ENCODE measurements at places on chromosomes 1 and 21.

- H3K27me3 ChIP-seq, result no peaks in the 10 kb centered on the region
- no peak overlapping the region for H3K4me3 ChIP-seq
- no peaks in the 10 kb centered on the region for H3K4me1 ChIP-seq
- DNase-seq, result no peak
Observed at GRCh38 chr21:44437696-44438431, 17.4 kb upstream of the LRRC3 start.

DNA sequence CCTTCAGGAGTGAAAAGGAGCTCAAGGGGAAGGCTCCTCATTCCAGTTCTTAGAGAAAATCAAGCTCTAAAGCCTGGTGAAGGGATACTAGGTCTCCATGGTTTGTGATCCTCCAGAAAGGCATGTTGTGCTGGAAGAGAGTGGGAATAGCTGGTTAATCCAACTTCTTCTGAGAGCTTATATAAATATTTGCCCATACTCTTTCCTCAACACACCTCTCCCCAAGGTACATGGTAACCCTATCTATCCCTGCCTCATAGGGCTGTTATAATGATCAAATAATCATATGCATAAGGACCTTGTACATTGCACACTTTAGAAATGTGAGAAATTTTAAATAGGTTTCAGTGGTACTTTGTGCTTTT is 14.6 kb downstream of the XKR8 start:
- no peaks in the 10 kb centered on the region for H3K36me3 ChIP-seq
- no peak for DNase-seq
- H3K4me3 ChIP-seq, result no peak overlapping the region
- no peak overlapping the region for H3K27ac ChIP-seq
- no peaks in the 10 kb centered on the region for H3K4me1 ChIP-seq
- no peaks in the 10 kb centered on the region for H3K27me3 ChIP-seq

DNA sequence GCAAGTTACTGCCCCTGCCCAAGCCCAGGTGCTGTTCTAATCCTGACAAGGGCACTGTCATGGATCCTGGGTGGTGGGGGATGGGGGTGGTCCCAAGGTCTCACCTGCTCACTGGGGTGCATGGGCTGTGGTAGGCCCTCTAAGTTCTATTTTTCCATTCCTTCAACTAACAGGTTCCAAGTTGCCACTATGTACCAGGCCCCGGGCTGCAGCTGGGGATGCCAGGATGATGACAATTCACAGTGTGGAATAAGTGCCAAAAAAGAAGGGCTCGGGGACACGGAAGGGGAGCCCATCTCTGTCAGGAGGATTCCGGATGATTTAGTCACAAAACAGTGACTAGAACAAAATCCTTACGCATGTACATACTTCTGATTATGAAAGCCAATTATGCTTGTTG is 76.0 kb downstream of the STUM start:
- H3K4me1 ChIP-seq, result peaks cover 18% of the 10 kb centered on the region
- no peak overlapping the region for H3K27ac ChIP-seq
- no peak overlapping the region for H3K4me3 ChIP-seq
- H3K27me3 ChIP-seq, result no peaks in the 10 kb centered on the region
- H3K36me3 ChIP-seq, result no peaks in the 10 kb centered on the region

GRCh38 chr1:14413819-14414490 is 184.5 kb upstream of the KAZN start:
- no peak overlapping the region for H3K27ac ChIP-seq
- H3K36me3 ChIP-seq, result no peaks in the 10 kb centered on the region
- H3K4me3 ChIP-seq, result no peak overlapping the region
- H3K4me1 ChIP-seq, result no peaks in the 10 kb centered on the region
- H3K27me3 ChIP-seq, result no peaks in the 10 kb centered on the region
- no peak for DNase-seq

DNA sequence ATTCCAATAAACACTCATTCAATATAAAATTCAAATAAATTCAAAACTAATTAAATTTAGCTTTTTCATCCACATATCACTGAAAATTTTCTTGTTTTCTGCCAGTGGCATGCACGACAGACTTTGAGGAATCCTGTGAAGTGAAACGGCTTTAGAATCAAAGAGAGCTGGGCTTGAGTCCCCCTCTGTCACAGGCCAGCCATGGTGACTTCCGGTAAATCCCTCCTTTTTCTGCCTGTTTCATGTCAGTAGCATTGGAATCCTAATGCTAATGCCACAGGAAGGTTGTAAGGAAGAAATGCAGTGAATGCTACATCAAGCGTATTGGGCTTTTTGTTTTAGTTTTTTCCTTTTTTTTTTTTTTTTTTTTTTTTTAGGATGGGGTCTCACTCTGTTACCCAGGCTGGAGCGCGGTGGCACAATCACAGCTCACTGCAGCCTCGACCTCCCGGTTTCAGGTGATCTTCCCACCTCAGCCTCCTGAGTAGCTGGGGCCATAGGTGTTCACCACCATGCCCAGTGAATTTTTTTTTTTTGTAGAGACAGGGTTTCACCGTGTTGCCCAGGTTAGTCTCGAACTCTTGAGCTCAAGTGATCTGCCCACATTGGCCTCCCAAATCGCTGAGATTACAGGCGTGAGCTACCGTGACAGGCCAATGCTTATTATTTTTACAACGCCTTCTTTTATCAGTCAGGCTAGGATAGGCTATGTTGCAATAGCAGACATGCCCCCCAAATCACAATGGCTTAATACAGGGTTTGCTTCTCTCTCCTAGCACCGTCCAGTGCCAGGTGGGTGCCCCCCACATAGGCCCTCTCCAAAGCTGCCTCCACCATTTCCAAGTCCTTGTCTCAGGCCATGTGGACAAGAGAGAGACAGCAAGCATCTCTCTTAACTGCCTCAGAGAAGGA is 3.6 kb upstream of the MATN1 start:
- no peak overlapping the region for H3K27ac ChIP-seq
- DNase-seq, result no peak
- no peaks in the 10 kb centered on the region for H3K36me3 ChIP-seq
- no peaks in the 10 kb centered on the region for H3K27me3 ChIP-seq
- H3K4me1 ChIP-seq, result peaks cover 42% of the 10 kb centered on the region

DNA sequence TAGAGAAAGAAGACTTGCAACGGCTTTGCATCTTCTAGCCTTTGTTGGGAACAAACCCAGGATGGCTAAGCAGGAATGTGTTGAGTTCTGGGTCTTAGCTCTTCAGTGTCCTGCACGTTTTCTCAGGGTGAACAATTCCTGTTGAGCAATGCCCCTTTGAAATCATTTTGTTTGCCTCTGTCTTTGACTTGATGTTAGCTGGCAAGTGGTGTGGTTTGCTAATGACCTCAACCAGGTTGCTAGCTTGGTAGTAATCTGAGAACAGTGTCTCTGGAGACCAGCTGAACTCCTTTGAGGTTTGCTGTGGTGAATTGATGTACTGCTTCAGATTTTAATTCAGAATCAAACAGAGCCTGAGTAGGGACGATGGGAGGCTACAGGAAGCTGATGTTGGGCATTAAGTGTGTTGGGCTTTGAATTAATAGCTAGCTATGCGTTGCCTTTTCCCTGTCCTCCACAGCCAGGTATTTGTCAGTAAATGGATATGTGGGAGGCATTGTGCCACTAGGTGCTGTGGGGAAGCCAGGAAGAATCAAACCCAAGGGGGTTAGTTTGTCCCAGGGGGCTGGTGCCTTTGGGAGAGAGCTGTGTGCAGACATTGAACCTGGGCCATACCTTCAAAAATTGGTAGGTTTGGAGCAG is 23.3 kb upstream of the SRSF10 start:
- no peaks in the 10 kb centered on the region for H3K4me1 ChIP-seq
- H3K27ac ChIP-seq, result no peak overlapping the region
- H3K36me3 ChIP-seq, result no peaks in the 10 kb centered on the region
- no peak overlapping the region for H3K4me3 ChIP-seq

DNA sequence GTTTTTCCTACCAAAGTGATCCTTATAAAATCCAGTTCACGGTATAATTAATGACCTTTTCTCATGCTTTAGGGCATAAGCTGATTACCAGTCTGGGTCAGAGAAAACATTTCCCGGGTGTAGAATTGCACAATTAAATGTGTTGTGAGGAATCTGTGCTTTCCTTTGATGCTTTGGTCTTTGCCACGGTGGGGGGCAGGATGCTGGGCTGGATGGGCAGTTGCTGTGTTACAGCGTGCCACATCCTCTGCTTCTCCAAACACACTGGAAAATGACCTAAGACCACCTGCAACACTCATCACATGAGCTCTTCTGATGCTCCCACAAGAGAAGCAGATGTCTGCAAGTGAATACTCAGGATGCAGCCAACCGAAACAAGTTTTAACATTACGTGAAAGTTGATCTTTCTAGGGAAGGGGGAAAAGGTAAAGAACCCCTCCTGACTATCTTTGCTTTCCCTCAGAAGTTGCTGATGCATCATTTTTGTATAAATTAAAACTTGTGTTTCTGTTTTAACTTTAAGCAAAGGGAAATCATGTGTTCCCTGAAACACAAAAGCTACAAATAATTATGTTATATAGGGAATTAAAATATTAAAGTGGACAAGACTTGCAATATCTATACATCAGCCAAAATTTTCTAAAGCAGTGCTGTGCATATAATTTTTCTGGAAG is 515.3 kb upstream of the NR5A2 start:
- no peaks in the 10 kb centered on the region for H3K27me3 ChIP-seq
- DNase-seq, result no peak
- H3K36me3 ChIP-seq, result no peaks in the 10 kb centered on the region
- no peak overlapping the region for H3K4me3 ChIP-seq
- peaks cover 21% of the 10 kb centered on the region for H3K4me1 ChIP-seq

DNA sequence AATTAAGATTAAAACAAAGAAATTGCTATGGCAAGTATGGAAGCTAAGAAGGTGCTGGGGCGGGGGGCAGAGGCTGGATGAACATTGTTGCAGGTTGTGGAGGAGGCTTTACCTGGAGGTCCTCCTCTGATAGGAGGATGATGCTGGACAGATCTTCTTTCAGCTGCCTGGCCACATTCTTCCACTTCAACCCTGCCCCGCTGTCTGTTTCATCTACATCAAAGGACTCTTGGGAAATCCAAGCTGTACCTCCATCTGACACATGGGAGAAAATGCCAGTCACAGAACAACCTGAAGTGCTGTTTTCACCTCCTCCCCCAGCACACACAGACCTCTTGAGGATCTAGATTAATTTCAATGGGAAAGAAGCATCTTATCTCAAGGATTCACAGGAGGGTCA is 5.3 kb downstream of the DFFA start:
- H3K4me3 ChIP-seq, result no peak overlapping the region
- no peak overlapping the region for H3K27ac ChIP-seq
- DNase-seq, result no peak
- peaks cover 41% of the 10 kb centered on the region for H3K36me3 ChIP-seq

- H3K36me3 ChIP-seq, result no peaks in the 10 kb centered on the region
- H3K4me1 ChIP-seq, result no peaks in the 10 kb centered on the region
- no peak overlapping the region for H3K4me3 ChIP-seq
- no peaks in the 10 kb centered on the region for H3K27me3 ChIP-seq
Observed at GRCh38 chr1:245609354-245610150, 454.8 kb downstream of the KIF26B start.

DNA sequence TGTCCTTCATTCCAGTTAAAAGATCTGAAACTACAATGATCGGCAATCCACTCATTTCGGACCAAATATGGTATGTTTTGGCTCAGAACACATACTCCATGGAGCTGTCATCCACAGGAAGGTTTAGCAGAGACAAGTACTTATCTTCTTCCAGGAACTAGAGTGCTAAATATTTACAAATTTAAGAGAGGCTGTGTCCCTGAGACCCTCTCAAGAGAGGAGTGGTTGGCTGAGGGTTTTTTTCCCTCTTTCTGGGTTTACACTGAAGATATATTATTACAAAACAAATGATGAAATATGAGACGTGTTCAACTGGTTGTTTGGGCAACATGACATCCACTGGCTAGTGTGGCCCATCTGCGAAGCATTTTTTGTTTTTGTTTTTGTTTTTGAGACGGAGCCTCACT is 25.9 kb upstream of the NID1 start:
- H3K27me3 ChIP-seq, result peaks cover 3% of the 10 kb centered on the region
- H3K4me3 ChIP-seq, result no peak overlapping the region
- no peaks in the 10 kb centered on the region for H3K36me3 ChIP-seq
- no peak overlapping the region for H3K27ac ChIP-seq
- DNase-seq, result no peak

DNA sequence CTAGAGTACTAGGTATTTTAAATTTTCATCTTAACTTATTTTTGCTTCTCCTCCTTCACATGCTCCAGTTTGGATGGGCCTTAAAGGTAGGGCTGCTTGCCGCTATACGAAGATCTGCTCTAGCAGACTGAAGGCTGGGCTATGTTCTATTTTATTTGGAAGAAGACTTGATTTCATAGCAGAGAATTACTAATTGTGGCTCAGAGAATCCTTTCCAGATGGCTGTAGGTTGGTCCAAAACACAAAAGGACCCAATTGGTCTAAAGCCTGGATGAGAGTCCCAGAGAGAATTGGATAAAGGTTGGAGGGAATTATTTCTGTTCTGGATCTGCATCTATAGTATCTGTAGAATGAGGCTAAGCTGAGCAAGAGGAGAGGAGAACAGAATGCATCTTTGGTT is 719.4 kb upstream of the PTBP2 start:
- no peaks in the 10 kb centered on the region for H3K36me3 ChIP-seq
- no peak overlapping the region for H3K27ac ChIP-seq
- no peak overlapping the region for H3K4me3 ChIP-seq
- H3K4me1 ChIP-seq, result no peaks in the 10 kb centered on the region
- no peaks in the 10 kb centered on the region for H3K27me3 ChIP-seq

- H3K4me3 ChIP-seq, result no peak overlapping the region
- no peaks in the 10 kb centered on the region for H3K27me3 ChIP-seq
- DNase-seq, result no peak
- H3K36me3 ChIP-seq, result no peaks in the 10 kb centered on the region
- no peaks in the 10 kb centered on the region for H3K4me1 ChIP-seq
Observed at GRCh38 chr1:108107658-108108057, 92.5 kb downstream of the SLC25A24 start.

DNA sequence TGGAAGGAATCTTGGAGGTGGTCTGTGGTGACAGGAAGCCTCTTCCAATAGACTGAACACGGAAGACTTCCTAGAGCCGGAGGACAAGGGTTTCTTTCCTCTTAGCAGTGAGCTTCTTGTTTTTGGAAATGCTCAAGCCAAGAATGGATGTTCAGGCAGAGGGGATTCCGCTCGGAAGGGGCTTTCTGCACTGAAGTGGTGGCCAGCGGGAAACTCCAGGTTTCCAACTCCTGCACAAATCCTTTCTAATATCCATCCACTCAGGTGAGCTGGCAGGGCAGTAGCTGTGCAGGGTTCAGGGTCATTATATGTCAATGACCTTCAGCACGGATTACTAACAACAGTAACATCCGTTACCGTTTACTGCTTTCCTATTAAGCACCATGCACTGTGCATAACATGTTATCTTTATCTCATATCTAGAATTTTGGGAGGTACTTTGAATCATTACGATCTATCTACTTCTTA is 573 bp upstream of the CPT2 start:
- peak overlapping the region; percentile 81 for H3K27ac ChIP-seq
- no peaks in the 10 kb centered on the region for H3K27me3 ChIP-seq

- no peak for DNase-seq
- H3K36me3 ChIP-seq, result no peaks in the 10 kb centered on the region
- no peaks in the 10 kb centered on the region for H3K27me3 ChIP-seq
Observed at GRCh38 chr1:34380526-34381124, 203.9 kb downstream of the C1orf94 start.

DNA sequence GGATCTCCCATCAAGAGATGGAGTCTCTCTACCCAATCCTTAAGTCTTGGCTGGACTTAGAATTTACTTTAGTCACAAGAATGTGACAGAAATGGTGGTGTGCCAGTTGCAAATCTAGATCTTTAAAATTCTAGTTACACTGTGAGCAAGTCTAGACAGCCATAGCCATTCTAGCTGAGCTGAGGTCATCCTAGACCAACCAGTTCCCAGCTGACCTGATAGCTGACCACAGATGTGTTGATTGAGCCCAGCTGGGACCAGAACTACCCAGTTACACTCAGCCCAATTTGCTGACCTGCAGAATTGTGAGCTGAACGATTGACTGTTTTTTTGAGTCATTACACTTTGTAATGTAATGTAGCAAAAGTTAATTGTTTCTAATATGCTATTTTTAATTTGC is 251.8 kb downstream of the ADGRL2 start:
- H3K4me1 ChIP-seq, result no peaks in the 10 kb centered on the region
- no peak overlapping the region for H3K4me3 ChIP-seq
- DNase-seq, result no peak
- H3K27me3 ChIP-seq, result no peaks in the 10 kb centered on the region
